ENCODE measurements at places on chromosomes 3 and 15. TPM values are rescaled to one million over a fixed set of nuclear protein-coding genes. Genes with fewer than 3 reads are reported as not detected.

- DNase-seq: no peak
These were observed 30.3 kb upstream of the VEPH1 start for GRCh38 chr3:157533298-157534070.

FOXL2NB gene
- total RNA-seq: 0.51 TPM

- DNase-seq: no peak
These were observed 285.9 kb upstream of the VEPH1 start for GRCh38 chr3:157789162-157789561.

PLCL2 gene
- 5.8 TPM for total RNA-seq

GRCh38 chr3:18258492-18258891 lies 166.6 kb downstream of the SATB1 start:
- no peak for DNase-seq

- DNase-seq: no peak
These were observed 26.7 kb downstream of the SYNM start for GRCh38 chr15:99131441-99132023.

GOLGB1 gene
- 42.4 TPM for total RNA-seq

DNA sequence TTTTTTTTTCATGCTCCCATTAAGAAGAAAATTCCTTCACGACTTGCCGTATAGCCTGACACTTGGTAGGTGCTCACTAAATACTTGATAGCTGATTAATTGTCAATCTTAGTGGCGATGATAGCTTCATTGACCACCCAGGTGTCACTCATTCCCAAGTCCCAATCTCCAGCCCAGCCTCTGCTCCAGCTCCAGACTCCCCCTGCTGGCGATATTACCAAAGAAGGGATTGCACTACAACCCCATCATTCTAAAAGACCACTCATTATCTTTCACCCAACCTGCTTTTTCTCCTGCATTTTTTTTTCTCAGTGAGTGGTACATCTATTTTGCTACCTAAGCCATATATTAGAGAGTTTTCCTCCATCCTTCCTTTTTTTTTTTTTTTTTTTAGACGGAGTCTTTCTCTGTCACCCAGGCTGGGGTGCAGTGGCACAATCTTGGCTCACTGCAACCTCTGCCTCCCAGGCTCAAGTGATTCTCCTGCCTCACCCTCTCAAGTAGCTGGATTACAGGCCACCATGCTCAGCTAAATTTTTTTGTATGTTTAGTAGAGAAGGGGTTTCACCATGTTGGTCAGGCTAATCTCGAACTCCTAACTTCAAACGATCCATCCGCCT lies 19.5 kb upstream of the COMMD2 start:
- DNase-seq: peak; percentile 87

WDR72 gene
- total RNA-seq: 3.7 TPM

FBXO22 gene
- total RNA-seq: 49.2 TPM

CX3CR1 gene
- total RNA-seq: not detected

GRCh38 chr15:74451322-74451721 lies 9.6 kb downstream of the UBL7 start:
- no peak for DNase-seq

- DNase-seq: no peak
These were observed 339.5 kb upstream of the DNAJC19 start for GRCh38 chr3:181329024-181329423.

DNA sequence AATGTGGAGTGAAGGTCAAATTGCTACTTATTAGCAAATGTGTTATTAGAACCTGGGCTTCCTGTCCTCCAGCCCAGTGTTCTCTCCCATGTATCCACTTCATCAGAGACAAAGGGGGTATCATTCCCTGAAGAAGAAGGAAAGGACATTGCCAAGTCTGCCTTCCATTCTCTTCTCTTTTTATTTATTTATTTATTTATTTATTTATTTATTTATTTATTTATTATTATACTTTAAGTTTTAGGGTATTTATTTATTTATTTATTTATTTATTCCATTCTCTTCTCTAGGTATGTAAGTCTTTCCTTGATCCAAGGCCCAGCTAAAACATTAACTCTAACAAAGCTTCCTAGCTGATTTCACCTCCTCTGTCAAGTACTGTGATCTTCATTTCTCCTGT lies 277.8 kb upstream of the DNAJC19 start:
- DNase-seq: no peak

VGLL3 gene
- total RNA-seq: 40.0 TPM

DNA sequence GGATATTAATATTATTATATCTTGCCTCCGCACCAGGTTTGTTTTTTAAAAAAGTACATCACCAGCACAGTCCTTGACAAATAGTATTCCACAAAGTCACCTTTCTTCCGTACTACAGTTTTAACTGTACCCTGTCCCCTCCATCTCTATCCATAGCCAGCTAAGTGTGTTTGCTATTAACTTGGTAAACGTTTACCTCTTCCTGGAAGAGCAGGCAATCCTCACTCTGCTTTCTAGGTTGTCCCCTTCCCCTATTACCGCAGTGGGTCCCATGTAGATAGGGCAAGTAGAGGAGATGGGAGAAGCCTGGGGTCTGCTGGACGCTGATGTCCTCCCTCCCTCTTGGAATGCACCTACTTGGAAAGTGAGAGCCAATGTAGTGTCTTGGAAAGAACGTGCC lies 83.9 kb upstream of the ETV5 start:
- no peak for DNase-seq

DNA sequence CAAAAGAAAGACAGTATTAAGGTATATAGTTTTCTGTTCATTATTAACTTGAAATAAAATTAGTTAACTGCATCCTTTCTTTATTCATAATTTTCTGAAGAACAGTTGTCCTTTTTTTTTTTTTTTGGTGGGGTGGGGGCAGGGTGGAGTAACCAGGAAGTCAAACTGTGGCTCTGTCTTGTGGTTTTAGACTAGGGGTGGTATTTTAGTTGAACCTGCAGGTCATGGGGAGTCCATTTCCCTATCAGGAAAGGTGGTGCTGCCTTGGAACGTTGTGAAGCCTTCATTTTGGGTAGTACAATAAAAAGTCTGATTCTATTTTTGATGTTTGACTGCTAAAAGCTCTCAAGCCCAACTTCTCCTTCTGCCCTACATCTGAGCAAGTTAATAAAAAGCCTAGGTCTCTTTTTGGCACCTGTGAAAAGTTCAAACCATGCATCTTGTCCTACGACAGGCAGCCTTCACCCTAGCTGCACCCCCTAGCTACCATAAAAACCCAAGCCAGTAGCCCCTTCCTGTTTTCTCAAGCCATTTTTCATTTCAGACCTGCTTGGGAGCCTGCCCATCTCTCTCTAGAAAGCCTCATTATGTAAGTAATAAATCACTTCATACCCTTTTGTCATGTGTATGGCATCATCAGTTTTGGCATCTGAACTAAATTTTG lies 31.2 kb upstream of the RIOX2 start:
- DNase-seq: no peak

DNA sequence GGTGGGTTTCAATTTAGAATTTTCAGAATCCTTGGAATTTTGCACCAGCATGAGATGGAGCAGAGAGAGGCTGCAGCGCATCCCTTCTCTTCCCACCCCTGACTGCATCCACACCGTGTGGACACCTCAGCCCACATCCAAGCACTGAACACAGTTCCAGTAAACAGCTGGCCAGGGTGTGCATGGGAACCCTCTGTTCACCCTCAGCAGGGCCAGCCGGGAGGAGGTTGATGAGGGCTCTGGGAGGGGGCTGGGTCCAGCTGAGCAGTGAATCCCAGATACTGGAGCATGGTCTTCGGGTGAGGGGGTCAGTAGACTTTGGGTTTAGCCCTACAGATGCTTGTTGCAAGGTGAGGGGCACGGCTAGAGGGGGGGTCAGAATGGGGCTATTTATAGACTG lies 85.8 kb downstream of the RPLP1 start:
- DNase-seq: no peak

DNA sequence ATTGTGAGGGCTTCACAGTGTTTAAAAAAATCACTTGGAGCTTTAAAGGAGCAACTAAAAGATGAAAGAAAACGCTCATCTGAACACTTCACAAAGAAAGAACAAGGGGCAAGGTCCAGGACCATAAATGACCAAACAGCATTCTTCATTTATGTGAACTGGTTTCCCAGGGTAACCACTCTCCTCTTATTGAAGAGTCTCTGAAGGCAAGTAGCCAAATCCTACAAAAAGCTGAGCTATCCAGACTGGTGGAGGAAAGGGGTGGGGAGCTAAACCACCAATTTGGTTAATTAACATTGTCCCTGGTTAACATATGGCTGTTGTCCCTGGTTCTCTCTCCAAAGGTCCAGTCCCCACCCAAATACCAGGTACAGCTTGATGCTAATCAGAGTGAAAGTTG lies 58.1 kb downstream of the OSBPL10 start:
- no peak for DNase-seq

ETFA gene
- 252 TPM for total RNA-seq

GRCh38 chr3:129867506-129868124 lies 25.9 kb downstream of the TMCC1 start:
- no peak for DNase-seq

VPS8 gene
- 72.8 TPM for total RNA-seq

DNA sequence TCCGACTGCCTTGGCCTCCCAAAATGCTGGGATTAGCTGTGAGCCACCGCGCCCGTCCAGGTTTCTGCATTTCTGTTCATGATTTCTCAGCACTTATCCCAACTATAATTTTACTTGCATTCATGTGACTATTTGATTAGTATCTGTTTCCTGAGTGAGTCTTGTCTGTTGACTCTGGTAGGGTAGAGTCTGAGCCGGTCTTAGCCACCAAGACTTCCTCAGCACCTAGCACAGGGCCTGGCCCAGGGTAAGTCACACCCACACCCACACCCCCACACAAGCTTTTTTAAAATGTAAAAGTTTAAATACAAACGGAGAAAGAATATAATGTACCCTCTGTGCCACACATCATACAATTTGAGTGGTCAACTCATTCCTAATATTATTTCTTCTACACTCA lies 3.1 kb upstream of the SPATA12 start:
- no peak for DNase-seq

DNA sequence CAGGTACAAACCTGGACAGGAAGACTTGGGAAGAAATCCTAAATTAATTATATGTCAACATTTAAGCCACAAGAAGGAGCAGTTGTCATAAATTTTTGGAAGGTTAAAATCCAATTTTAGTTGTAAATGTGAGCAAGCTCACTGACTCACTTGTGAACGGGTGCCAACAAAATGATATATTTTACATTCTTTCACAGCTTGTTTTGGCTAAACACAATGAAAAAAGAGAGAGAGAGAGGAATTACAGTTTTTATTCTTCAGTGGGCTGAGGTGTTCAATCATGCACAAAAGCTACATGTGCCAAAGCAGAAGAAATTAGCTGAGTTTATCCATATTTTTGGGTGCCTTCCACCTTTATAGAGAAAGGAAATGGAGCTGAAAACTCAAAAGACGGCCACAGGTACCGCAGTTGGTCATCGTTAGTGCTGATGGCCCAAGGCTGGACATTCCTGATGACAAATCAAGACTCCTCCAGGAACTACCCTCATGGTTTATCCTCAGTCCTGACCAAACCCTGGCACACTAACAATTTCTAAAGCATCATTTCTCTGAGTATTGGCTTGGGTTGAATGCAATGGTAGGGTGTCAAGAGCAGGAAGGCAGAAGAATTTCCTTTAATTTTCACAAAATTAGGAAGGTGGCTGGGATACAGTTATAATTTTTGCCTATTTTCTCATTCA lies 37.6 kb upstream of the WNT5A start:
- no peak for DNase-seq

DNA sequence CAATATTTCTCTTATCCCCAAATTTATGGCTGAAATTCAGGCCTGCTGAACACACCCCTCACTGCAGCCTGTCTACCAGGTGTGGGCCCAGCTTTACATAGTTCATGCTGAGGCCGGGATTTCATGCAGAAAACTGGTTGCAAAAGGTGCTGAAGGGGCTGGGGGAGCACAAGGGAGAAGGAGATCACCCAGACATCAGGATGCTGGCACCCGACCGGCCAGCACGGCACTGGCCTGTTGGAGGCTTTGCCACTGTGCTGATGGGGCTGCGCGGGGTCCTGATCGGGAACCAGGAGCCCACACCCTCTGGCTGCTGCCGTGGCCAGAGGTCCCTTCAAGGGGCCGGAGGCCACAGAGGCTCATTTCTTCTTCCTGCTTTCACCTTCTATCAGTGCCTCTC lies 177.9 kb upstream of the C2CD4B start:
- DNase-seq: no peak

GRCh38 chr3:75089841-75090240 lies 475.4 kb upstream of the CNTN3 start:
- no peak for DNase-seq

GRCh38 chr3:35659768-35660167 lies 20.4 kb downstream of the ARPP21 start:
- DNase-seq: peak; percentile 44

GNAT1 gene
- not detected for total RNA-seq

GRCh38 chr3:118607915-118608820 lies 426.5 kb downstream of the IGSF11 start:
- no peak for DNase-seq

DNA sequence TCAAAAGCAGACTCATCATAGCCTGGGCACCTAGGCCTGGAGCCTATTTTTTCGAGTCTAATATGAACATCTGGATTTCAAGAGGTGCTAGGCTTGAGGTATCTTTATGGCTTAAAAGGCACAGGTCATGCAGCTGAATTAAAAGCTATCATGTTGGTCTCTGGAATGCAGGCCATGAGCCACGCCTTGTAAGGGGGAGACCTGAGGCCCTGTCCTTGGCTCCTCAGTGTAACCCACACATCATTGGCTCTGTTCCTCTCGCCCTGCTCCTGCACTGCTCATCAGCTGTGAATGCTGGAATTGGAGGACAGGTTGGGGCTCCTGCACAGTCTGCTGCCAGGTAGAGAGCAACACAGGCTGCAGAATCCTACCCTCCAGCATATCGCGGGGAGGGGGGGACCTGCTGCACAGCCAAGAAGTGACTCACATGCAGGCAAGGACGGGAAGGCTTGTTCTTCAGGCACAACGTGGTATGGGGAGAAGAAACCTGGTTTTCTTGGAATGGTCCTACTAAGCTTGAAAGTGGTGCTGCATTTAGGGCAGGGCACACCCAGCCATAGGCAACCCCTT lies 146.0 kb downstream of the CHST2 start:
- no peak for DNase-seq

Data from Calu3 (cell line).